Stimulated activated CD8-positive, alpha-beta memory T cell treated with anti-CD3 and anti-CD28 coated beads, Interleukin-7, amount 100 ng/mL, for 4 hours (primary cell): ENCODE measurements at places on chromosomes 3 and 15.

GRCh38 chr15:87874896-87875711 lies 381.4 kb downstream of the NTRK3 start:
- no peak for DNase-seq

GRCh38 chr3:50323092-50323600 lies 601 bp upstream of the HYAL2 start:
- DNase-seq = no peak

DNA sequence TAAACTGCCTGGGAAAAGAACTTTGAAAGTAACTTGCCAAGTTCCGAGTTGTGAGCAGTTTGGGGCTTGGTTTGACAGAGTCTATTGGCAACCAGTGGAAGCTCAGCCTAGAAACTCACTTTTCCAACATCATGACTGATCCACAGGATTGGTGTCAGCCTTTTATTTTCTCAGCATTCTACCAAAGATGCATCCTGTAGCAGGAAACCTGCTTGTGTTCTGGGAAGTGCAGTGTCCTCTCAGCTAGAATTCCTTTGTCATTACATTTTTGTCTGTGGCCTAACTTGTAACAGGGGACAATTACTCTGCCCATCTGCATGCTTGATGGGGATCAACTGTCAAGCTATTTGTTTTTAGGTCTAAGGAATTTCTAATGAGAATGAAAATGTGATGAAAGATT lies 116.7 kb upstream of the LMOD3 start:
- no peak for DNase-seq

DNA sequence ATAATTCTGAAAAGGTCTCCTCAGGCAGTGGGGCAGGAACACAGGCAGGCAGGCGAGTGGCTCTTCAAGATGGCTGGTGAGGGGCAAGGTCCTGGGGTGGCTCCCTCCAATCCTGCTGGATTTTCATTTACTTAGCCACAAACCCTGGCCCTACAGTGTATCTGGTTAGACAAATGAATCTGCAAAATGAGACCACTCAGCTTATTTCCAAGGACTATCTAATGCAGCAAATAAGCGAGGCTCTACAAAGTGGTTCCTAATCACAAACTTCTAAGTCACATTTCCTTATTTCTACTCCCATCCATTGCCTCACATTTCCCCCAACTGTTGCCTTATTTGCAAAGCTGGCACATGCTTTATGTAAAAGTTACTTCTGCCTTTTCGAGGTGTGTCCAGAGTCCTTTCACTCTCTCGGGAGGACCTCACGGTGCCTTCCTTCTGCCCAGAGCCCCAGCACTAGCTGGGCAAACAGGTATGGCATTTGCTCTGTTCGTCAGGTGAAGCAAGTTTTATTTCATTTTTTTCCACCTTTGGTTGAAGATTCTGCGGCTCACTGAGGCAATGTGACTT lies 40.5 kb downstream of the CCDC12 start:
- DNase-seq = no peak

GRCh38 chr3:124653797-124654469 lies 76.3 kb upstream of the UMPS start:
- DNase-seq = no peak

- DNase-seq = no peak
Observed at GRCh38 chr3:172616031-172616461, 92.8 kb upstream of the TNFSF10 start.

DNA sequence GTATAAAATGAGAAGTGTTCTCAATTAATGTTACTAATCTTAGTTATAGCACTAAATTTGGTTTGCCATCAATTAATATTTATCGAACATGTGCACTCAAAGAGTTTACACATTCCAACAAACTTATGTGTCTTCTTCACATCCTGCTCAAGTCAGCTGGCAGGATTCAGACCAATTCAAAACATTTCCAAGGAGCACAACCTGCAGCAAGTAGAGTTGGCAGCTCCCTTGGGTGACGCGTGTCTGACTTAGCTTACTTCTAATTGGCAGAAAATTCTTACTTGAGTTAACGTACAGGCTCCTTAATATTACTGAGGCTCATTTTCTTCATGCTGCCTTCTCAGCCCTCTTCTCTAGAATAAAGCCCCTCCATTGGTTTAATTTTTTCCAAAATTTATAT lies 110.4 kb upstream of the PFN2 start:
- no peak for DNase-seq

GRCh38 chr3:72520690-72521308 lies 327.4 kb downstream of the SHQ1 start:
- no peak for DNase-seq

DNA sequence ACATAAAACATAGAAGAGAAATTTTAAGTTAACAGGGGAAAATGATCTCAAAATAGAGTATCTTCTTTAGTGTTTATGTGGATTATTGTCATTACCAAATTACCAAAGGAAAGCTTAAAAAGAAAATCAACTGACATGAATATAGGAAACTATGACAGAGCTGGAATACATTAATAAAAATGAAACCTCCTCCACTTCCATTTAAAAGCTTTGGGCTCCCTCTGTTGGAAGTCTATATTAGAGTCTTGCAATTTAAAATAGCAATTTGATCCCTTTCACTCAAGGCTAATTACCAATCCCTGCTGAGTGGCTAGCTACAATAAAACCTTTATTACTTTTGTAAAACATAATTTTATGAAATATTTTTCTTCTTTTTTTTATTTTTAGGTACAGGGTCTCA lies 61.4 kb upstream of the IMPG2 start:
- no peak for DNase-seq

- DNase-seq = no peak
Observed at GRCh38 chr3:155076888-155077287, 3.2 kb upstream of the MME start.

- DNase-seq = no peak
Observed at GRCh38 chr3:10437995-10438901, 67.1 kb downstream of the ATP2B2 start.

DNA sequence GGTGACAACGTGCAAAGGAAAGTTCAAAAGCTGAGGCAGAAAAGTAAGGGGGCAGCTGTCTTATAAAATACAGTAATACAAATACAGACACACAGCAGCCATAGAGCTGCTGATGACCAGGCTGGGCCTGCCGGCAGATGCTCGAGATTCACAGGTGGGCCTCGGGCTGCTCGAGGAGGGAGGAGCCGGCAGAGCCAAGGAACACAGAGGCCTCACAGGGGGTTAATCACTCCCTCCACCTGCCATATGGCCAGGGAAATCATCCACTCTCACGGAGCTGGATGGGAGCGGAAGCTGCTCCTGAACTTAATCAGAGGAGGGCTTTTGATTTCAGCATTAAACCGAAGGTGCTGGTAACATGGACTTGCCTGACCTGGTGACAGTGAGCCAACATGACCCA lies 29.6 kb upstream of the MGLL start:
- no peak for DNase-seq

DNA sequence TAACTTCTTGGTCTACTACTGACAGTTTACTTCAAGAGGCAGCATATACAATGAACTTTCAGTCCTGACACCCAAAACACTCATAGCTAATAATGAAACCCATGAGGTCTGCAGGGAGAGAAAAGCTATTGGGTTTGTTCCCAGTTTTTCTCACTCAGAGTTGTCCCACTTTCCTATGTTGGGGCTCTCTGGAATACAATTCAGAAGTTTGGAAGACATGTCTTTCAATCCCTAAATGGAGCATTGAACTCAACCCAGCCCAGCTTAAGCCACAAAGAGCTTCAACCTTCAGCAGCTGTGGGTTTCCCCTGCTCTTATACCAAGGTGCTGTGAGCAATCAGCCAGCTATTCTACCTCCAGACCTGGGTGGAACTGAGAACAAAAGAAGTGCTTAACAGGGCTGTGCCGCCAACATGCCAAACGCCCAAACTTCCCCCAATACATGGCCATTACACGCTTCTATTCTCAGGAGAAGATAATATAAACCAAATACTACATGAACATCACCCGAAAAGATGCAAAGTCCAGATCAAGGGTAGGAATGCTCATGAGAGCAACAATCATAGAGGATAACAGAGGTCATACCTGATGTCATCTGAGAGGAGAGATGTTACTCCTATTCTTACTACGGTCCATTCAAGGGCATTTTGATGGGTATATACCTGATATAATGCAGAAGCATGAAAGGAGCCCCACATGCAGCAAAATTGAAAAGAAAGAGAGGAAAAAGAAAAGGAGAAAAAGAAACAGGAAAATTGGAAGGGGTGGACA lies 131.2 kb upstream of the TGFBR2 start:
- no peak for DNase-seq

- no peak for DNase-seq
Observed at GRCh38 chr3:4358273-4358672, 55.1 kb downstream of the SETMAR start.

DNA sequence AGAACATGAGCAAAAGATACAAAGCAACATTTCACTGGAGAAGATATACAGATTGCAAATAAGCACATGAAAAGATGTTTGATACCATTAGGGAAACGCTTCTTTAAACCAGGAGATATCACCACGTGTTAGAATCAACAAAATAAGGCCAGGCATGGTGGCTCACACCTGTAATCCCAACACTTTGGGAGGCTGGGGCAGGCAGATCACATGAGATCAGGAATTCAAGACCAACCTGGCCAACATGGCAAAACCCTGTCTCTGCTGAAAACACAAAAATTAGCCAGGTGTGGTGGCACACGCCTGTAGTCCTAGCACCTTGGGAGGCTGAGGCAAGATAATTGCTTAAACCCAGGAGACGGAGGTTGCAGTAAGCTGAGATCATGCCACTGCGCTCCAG lies 20.5 kb upstream of the MUC20 start:
- no peak for DNase-seq

DNA sequence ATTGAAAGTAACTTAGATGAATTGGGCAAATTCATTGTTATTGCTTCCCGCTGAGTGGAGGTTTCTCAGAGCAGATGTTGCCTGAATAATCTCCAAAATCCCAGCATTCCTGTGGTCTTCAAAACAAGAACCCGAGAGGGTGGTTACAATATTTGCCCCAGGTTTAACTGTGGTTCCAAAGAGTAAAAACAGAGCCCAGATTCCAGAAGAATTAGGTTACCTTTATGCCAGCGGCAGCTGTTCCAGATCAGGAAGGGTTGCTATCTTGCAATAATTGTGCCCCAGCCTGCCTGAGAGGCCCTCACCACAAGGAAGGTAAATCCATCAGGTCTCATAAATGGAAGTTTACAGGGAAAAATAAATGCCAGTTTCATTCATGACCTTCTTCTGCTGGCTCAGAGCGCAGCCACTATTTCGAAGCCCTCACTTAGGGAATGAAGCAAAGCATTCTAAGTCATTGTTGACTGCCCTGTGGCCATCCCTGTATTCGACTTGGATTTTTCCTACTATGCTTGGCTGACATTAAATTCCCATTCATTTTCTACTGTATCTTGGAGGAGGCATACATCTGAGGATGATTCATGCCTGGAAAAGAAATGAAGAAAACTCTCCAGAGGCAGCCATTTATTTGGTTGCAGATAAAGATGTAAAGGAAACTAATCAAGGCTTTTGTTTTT lies 54.6 kb downstream of the SSUH2 start:
- DNase-seq = no peak

DNA sequence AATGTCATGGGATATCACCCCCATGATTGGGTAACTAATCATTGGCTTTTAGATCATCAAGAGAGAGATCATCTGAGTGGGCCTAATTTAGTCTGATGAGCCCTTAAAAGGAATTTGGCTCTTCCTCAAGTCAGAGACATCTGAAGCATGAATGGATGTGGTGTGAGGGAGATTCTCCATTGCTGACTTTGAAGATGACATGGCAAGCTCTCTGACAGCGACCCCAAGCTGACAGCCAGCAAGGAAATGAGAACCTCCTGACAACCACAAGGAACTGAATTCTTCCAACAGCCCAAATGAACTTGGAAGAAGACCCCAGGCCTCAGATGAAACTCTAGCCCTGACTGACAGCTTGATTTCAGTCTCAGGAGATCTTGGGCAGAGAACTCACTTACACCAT lies 108.4 kb upstream of the SPATA12 start:
- DNase-seq = no peak

GRCh38 chr15:88120026-88120425 lies 136.5 kb downstream of the NTRK3 start:
- DNase-seq = no peak

DNA sequence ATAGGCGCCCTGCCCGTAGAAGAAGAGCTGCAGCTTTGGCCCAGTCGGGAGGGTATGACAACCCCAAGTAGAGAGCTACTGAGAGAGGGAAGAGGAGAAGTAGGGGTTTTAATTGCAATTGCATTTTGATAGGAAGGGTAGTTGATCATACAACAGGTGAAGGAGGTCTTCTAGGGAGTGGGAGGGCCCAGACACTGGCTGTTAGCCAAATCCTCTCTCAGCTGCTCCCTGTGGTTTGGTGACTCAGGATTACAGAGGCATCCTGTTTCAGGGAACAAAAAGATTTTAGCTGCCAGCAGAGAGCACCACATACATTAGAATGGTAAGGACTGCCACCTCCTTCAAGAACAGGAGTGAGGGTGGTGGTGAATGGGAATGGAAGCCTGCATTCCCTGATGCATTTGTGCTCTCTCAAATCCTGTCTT lies 408.9 kb upstream of the THBS1 start:
- DNase-seq = no peak

DNA sequence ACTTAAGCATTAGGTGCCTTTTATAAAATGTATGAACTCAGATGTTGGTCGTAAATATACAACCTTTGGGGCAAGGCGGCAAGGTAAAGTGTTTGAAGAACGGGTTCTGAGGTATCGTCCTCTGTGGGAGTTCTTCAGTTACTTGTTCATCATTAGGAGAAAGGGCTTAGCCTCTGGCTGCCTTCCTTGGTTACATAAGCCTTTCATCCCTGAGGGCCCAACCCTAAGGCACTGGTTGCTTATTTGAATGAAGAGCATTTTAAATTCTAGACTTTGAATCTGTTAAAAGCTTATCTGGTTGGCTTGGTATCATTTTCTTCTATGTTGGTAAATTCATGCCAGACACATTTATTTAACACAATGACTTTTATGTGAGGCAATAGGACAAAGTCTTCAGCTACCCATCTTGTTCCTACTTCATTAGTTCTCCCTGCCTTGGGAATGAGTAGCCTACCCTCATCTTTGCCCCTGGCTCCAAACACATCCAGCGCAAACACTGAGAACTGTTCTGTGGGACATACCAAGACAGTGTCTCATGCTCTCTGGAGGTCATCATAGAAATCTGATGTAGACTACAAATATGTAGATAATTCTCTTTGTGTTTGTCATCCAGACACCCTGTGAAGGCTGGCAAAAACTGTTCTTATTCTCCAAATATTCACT lies 12.4 kb upstream of the CCDC80 start:
- no peak for DNase-seq

- no peak for DNase-seq
Observed at GRCh38 chr3:183812761-183813445, 12.5 kb downstream of the MAP6D1 start.

- no peak for DNase-seq
Observed at GRCh38 chr3:195352895-195353488, 82.0 kb upstream of the XXYLT1 start.
